ENCODE measurements at places on chromosomes 6 and 20. TPM values are rescaled to one million over a fixed set of nuclear protein-coding genes. Genes with fewer than 3 reads are reported as not detected.

GRCh38 chr6:4441981-4442434, 306.6 kb upstream of the ECI2 start:
- DNase-seq = no peak

DNA sequence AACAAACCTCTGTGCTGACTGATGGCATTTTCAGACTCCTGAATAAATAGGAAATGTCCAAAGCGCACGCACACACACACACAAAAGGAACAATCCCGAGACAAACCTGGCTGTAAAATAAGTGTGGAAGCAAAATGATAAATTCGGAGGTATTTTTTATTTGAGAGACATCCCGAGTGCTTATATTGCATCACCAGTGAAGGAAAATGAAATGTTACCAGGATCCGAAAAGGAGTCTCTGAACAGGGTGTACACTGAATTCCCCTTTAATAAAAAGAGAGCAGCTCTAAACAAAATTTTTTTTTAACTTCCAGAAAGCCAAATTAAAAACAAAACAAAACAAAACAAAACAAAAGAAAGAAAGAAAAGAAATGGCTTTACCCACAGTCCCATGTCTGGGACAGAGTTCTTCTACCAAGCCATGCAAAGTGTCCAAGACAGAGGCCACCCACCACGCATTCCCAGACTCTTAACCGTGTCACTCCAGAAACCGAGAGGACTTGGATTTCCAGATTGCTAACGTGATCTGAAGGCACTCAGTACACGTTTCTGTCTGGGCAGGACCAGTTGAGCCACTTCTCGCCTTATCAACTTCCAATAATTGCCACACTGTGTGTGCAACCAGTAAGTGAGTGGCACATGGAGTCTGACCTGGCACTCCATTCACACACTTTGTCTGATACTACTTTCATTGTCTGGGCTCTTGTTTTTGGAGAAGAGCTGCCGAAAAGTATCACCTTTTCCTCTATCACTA, 817 bp downstream of the ME1 start:
- DNase-seq = peak; percentile 88

- DNase-seq = no peak
Observed at GRCh38 chr6:108996208-108996607, 98.4 kb downstream of the SESN1 start.

The TINAG gene
- not detected for total RNA-seq

GRCh38 chr20:58313396-58313795, 3.9 kb downstream of the RAB22A start:
- no peak for DNase-seq

DNA sequence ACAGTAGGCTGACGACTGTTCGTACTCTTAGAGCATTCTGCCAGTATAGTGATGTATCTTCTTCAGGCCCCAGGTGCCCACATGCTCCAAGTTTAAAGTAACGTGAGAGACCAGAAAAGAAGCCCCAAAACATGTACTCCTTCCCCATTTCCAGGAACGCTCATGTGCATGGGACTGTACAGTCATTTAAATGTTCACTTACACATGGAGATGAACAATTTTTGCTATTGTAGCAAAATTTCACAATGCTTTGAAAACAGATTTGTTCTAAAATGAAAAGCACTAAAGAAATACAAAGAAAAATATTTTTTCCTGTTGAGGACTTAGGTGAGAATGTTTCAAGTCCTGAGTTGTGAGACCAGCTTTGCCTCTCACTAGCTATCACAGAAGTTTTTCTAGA, 269.3 kb upstream of the PRDM1 start:
- no peak for DNase-seq

- DNase-seq = no peak
Observed at GRCh38 chr6:1910621-1911407, 301.1 kb downstream of the FOXC1 start.

GRCh38 chr6:147787417-147787816, 278.9 kb downstream of the SAMD5 start:
- no peak for DNase-seq

- no peak for DNase-seq
Observed at GRCh38 chr6:6593867-6594468, 5.4 kb downstream of the LY86 start.

The HECA gene
- 9.1 TPM for total RNA-seq

- DNase-seq = no peak
Observed at GRCh38 chr20:11906626-11907480, 10.8 kb upstream of the BTBD3 start.

GRCh38 chr6:79713701-79714322, 82.7 kb downstream of the SH3BGRL2 start:
- DNase-seq = peak; percentile 14

- DNase-seq = peak; percentile 10
Observed at GRCh38 chr6:31270788-31271640, 878 bp downstream of the HLA-C start.

DNA sequence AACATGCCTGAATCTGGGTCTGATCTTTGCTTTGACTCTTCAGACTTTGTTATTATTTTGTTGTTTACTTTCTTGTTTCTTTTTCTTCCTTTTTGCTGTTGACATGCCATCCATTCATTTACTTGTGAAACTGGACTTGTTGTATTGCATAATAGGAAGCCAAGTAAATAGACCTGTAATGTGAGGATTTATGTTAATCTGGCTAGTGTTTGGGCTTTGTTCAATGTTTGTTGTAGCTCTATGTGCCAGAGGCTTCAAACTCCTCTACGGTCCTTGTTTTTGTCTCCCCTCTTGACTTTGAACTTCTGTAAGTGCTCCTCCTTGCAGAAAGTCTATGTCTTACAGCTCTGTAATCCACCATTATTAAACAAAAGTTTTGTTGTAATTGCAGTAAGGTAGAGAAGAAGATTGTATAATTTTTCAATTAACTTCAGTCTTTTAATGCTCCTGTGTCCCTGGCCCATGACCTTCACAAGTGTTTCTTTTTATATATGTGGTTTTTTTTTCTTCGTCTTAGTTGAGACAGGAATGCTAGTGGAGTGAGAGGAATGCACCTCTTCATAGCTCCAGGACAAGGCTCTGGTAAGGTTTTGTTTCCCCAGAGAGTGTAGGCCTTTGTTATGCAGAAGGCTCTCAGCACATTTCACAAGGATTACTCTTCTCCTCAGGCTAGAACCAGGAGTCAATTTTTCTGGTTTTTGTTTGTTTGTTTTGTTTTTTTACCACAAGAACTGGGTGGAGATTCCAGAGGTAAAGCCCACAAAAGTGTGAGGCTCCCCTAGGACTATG, 1061.8 kb upstream of the CITED2 start:
- DNase-seq = peak; percentile 69

- no peak for DNase-seq
Observed at GRCh38 chr6:132392792-132393191, 8.5 kb downstream of the MOXD1 start.

DNA sequence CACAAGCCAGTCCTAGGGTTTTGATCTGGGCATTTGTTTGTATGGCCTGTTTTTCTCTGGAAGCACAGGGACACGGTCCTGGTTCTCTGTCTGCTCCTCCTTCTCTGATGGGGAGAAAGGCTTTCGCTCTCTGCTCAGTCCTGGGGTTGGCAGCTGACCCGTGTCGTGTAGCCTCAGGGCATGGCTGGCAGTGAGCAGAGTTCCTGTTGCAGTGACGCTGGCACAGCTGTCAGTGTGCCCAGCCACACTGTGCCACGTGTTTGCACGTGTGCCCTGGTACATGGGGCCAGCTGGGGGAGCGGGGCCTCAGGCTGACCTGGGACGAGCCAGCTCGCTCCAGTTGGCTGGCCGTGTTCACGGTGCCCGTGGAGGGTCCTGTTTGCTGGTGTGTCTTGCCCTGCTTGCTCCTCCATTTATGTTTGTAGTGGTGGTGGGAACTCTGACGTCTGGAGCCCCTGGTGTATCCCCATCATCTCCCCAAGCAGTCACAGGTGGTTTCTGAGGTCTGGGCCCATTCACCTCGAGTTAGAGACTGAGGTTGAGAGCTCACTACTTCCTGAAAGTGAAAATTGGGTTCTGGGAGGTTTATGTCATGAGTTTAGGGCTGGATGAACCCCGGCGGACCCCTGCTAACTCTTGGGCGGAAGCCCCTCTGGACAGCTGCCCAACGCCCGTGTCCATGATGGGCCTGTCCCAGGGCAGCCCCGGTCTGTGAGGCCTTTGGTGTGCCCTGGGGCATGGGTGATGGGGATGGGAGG, 10.2 kb upstream of the DNAJC5 start:
- DNase-seq = no peak

- no peak for DNase-seq
Observed at GRCh38 chr20:17887331-17888030, 81.1 kb downstream of the SNX5 start.

GRCh38 chr6:903761-904160, 210.8 kb upstream of the EXOC2 start:
- peak; percentile 77 for DNase-seq

GRCh38 chr6:170345662-170346061, 39.1 kb downstream of the FAM120B start:
- DNase-seq = no peak

- DNase-seq = no peak
Observed at GRCh38 chr6:134903448-134903847, 46.5 kb downstream of the ALDH8A1 start.

Data from SJSA1 (cell line).